ENCODE measurements at places on chromosomes 1 and 21.

DNA sequence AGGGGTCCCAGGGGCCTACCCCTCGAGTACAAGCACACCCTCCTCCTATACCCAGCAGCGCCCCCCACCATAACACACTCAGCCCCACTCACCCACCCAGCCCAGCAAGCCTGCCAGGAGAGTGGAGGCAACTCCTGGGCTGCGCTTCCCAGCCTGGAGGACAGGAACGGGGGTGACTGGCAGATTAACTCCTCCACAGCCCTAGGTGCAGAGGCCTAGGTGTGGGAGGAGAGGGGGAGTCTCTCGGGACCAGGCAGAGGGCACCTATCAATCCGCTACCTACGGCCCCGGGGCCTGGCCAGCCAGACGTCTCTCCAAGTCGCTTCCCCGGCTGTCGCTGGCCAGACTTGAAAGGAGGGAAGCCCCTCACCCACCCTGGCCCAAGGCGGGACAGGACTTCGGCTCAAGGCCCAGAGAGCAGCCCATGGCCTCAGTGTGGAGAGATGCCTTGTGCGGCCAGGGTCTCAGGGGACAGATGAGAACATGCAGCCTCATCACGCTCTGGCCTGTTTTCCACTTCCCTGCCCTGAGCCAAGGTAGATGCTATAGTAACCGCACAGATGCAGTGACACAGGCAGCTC lies 24.9 kb downstream of the MATN1 start:
- DNase-seq: no peak

DNA sequence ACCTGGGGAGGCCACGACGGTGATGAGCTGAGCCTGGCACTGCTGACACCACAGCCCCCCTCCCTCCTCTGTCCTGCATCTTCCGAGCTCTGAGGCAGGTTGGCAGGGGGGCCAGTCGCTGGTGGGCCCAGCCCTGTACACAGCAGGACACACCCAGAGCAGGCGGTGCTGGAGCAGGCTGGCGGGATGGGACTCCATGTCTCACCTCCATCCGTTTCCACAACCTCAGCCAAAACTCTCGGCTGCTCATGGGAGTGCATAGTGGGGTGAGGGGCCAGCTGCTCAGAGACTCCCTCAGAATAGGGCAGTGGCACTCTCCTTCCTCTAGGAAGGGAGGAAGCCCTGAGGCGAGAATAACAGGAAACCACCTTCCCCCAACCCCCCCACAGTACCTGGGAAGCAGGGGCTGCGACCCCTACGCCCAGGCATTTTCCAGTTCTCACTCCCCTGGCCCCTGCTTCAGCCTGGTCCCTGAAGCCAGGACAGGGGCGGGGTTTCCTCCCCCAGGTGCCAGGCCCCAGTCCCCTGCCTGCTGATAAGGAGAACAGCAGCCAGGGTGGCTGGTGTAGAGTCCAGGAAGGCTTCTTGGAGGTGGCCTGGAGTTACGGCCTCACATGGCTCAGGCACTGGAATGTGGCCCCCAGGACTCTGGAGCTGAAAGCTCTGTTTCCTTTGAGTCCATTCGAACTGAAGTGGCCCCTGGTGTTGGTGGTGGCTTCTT lies 3.2 kb upstream of the IBA57 start:
- DNase-seq: no peak

- DNase-seq: no peak
Measured at GRCh38 chr1:226863446-226863845, 7.0 kb upstream of the PSEN2 start.

- no peak for DNase-seq
Measured at GRCh38 chr1:101215363-101216011, 21.3 kb upstream of the S1PR1 start.

DNA sequence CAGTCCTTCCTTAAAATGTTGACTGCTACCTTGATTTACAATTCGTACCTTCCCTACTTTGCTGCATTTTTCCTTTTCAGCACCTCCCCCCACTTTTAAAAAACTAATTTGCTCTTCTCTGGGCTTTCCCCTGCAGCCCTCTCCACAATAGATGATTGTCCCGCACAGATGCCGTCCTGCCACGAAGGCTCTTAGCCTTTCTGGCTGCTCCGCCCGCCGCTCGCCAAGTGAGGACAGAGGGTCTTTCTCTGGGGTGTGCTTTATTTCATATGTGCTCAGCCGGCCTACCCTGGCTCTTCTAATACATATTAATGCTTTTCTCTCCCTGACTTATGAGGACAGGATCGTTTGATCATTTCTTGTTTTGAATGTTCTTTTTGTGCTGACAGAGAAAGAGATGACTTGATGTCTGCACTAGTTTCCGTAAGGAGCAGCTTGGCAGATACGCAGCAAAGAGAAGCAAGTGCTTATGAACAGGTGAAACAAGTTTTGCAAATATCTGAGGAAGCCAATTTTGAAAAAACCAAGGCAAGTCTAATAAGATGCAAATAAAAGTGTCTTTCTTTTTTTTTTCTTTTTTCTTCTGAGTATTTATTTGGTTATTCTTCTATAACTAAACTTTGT lies 60.6 kb downstream of the SDCCAG8 start:
- DNase-seq: no peak

DNA sequence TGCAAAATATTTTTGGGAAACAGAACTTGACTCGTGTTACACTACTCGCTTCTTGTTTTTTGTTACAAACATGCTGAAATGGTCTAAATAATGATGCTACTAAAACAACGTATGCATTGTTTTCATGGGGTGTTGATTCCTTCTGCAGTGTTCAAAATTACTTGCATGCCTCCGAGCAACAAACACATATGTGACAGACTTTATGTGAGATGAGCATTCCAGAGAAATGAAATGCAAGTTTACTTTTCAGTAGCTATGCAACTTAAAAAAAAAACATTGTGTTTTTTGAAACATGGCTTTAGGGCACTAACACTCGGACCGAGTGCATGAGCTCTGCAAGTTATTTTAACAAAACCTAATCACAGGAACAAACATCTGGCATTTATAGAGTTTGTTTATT lies 84.8 kb downstream of the CAMTA1 start:
- DNase-seq: no peak

DNA sequence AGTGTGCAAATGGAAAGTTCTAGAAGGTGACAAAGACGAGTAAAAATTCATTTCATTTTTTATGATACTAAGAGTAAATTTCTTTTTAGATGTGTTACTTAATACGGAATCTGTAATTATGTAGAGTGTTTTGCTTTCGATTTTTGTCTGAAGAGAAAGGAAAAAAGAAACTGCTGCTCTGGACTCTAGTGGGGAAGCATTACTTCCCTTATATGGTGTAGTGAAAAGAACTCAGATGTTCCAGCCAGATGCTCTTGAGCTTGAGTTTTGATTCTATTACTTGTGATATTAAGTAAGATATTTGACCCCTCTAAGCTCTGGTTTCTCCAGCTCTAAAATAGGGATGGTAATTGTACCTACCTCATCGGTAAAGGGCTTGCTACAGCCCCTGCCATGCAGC lies 12.2 kb upstream of the GPR161 start:
- DNase-seq: no peak

DNA sequence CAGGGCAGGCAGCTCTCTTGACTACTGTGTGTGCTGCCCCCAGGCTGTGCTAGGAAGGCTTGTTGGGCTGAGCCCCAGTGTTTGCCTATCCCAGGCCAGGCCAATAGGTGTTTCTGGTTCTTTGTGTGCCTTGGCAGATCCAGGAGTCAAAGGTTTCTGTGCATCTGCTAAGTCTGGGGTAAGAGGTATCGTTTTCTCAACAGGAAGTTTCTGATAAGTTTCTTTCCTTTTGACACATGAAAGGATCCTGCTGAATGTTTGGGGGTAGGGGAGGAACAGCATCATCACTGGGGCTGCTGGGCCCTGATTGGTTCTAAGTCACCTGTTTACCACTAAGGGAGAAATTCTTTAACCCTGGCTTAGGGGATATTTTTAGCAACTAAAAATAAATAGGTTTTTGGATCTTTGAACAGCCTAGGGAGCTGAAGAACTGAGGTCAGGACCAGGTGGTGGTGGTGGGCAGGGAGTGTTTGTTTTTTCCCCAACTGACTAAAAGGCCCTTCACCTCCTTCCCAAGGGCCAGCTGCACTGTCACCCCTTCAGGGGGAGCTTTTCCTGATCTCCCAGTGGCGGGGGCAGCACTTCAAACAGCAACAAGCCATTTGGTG lies 85.1 kb downstream of the KCNN3 start:
- DNase-seq: no peak

- no peak for DNase-seq
Measured at GRCh38 chr1:89791064-89791726, 29.6 kb upstream of the LRRC8D start.

GRCh38 chr1:228125185-228125584 lies 14.9 kb upstream of the GUK1 start:
- DNase-seq: no peak

All from stimulated activated CD8-positive, alpha-beta memory T cell treated with anti-CD3 and anti-CD28 coated beads, Interleukin-12 subunit alpha, Interleukin-12 subunit beta, amount 100 ng/mL, for 4 hours (primary cell).